Stimulated activated CD4-positive, alpha-beta T cell treated with anti-CD3 and anti-CD28 coated beads, Interleukin-2, amount 100 ng/mL, for 24 hours (primary cell): ENCODE measurements at places on chromosomes 11 and 22.

DNA sequence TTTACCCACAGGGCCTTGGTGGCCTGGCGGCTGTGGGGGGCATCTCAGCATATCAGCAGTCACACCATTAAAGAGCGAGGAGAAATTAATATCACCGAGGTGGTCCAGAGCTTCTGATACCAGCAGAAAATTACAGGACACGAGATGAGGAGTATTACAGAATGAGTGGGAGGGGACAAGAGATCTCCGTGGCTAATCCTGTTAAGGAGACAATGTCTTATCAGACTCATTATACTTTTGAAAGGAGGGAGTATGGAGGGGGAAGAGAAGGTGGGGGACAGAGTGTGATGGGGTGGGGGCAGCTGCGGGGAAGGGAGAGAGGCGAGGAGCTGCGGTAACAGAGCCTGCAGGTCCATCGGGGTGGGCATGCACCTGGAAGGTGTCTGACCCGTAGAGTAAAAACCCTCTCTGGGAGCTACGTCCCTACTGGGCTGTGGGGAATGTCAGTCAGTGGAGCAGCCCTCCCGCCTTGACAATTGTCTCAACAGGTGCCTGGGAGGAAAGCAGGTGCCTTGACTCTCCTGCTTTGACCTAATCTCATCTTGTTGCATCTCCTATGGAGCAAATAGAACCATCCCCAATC lies 224.2 kb downstream of the CEP164 start:
- DNase-seq: no peak

- DNase-seq: no peak
Measured at GRCh38 chr11:60204922-60205321, 22.0 kb upstream of the MS4A6A start.

- DNase-seq: no peak
Measured at GRCh38 chr11:8381871-8382396, 118.3 kb upstream of the LMO1 start.

GRCh38 chr11:69650081-69650831 lies 9.3 kb downstream of the CCND1 start:
- DNase-seq: no peak

GRCh38 chr22:17097701-17098100 lies 12.9 kb downstream of the IL17RA start:
- no peak for DNase-seq

DNA sequence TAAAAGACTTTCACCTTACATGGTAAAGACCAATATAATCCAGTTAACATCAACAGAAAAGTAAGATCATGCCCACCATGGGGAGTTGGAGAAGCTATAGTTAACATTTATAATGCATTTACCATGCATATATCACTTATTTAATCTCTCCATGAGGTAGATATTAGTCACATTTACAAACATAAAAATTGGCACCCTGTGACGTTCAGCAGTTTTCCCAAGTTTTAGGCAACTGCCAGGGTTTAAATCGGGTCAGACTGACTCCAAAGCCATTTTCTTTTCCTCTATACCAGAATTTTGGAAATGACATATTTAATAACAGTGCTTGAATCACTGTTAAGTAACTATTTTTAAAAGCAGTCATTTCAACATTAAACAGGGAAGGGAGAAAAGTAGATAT lies 266.3 kb downstream of the DDX10 start:
- no peak for DNase-seq

DNA sequence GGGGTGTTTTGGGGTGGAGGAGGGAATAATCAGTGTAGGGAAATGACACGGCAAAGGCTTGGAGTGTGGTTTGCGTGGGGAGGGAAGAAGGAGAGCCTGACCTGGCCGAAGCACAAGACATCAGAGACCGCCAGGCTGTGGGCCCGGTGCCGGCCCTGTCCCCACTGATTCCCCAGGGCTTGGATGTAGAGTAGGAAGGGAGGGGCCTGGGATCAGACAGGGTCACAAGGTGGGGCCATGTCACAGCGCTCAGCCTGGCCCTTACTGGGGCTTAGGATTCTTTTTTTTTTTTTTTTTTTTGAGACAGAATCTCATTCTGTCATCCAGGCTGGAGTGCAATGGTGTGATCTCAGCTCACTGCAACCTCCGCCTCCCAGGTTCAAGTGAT lies 9.8 kb downstream of the PICK1 start:
- no peak for DNase-seq

GRCh38 chr22:20782083-20782482 lies 8.2 kb downstream of the SERPIND1 start:
- DNase-seq: no peak

DNA sequence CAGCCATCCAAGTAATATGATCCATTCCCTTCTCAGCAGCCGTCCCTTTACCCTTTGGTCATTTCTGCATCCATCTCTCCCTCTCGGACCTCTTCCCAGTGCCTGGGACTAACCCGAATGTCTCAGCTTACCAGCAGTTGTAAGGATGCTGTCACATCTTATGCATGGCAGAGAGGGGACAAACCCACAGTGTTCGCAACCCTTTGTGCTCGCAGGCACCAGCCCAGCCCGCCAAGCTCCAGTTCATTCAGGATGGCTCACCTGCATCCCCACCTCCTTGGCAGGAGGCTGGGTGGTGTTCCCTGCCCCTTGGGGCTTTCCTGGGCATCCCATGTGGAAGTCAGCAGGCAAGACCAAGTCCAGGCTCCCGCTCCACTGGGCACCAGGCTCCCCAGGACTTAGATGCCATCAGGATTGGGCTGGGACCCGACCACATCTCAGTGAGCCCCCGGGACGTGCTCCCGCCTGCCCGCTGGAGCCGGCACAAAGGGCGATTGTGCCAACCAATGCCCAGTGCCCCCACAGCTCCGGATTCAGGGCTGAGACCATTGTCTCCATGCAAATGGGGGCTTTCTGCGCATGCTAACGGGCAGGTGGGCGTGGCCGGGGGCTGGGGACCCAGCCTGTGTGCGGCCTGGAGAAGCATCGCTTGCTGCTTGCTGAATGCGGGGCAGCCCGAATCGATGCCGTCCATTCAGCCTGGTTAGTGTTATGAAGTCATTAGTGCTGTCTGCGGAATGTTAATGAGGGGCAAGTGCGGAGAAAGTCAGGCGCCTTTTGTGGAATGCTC lies 108.6 kb downstream of the KCNQ1OT1 start:
- no peak for DNase-seq

DNA sequence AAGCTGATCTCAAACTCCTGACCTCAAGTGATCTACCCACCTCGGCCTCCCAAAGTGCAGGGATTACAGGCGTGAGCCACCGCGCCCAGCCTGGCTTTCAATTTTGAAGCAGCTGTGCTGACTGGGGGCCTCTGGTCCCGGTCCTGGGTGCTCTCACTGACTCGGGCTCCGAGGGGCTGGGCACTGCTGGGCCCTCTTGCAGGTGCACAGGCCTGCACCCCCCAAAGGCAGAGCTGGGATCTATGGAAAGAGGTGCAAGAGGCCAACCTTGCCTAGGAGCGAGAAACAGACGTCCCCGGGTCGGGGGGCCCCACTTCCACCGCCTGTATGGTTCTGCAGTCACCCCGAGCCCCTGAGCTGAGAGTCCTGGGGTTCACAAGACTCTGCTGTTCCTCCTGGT lies 33.2 kb downstream of the KIAA0930 start:
- no peak for DNase-seq

GRCh38 chr11:65493367-65494176 lies 5.3 kb upstream of the MALAT1 start:
- DNase-seq: no peak

DNA sequence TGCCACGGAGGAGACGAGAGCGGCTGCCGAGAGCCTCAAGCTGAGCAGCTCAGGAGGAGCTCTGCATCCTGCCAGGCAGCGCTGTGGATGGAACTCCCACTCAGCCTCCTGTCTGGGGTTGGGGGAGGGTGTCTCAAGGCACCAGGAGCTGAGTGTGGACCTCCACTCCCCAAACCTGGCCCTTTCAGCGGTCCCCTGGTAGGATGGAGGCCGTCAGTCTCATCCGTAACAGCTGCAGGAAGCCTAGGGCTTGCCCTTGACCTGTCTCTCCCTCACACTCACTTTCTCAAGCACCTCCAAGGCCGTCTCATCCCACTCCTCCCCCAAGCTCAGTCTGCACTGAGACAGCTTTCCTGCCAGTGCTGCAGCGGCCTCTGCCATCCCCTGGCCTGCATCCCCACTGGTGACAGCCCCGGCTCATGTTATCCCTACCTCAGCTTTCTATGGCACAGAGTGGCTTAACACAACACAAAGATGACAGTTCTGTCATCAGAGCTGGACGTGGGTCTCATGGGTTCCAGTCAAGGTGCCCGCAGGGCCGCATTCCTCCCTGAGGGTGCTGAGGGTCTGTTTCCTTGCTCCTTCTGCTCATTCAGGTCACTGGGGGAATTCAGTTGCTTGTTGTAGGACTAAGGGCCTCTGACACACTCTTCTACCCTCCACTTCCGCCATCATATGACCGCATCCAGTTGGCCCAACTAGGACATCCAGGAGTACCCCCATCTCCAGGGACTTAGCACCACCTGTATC lies 341.9 kb upstream of the B3GAT1 start:
- no peak for DNase-seq

DNA sequence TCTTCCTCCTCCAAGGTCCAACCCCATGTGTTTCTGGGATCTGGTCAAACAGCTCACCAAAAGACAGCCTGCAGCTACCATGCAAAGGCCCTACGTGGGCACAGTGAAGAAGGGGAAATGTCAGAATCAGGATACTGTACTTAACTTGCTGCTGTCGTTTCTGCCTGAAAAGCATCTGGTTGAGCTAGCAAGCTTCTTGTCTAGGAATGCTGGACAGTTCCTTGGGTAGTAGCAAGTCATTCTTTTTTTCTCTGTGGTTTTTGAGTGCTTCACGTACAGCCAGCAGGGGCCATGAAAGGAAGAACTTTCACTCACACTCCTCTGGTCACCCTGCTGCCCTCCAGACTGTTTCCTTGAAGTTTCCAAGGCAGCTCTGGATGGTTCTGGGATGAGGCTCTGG lies 24.7 kb downstream of the RCOR2 start:
- no peak for DNase-seq

- peak; percentile 51 for DNase-seq
Measured at GRCh38 chr22:21762712-21763581, 27.4 kb upstream of the YPEL1 start.

DNA sequence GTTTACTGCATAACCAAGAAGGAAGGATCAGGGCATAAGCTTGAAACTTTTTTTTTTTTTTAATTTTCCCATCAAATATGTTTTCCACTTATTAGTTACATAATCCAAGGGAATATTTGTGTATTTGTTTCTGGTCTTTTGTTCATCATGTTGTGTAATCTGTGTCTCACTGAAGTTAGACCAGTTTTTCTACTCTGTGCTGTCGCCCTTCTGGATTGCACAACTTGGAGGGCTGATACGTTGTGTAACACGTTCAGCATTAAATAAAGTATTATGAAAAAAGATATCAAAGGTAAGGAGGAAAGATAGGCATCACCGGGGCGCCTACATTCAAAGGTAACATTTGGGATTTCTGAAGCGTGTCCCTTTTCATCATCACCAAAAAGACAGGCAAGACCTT lies 3.3 kb upstream of the E2F8 start:
- DNase-seq: no peak

DNA sequence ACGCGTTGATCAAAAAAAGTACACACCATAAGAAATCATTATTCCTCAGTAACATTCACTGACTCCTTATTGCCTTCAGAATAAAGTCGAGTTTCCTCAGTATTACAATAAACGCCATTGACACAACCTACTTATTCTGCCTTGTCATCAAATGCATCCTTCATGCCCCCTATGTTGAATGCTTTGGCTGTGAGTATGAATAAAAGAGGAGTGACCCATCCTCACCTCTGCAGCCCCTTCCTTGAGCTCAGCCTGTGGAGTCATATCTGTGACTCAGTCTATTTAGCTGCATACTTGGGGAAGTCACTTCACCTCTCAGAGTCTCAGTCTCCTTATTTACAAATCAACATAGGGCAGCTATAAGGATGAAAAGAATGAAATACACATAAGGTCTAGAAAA lies 65.1 kb downstream of the USP35 start:
- no peak for DNase-seq

DNA sequence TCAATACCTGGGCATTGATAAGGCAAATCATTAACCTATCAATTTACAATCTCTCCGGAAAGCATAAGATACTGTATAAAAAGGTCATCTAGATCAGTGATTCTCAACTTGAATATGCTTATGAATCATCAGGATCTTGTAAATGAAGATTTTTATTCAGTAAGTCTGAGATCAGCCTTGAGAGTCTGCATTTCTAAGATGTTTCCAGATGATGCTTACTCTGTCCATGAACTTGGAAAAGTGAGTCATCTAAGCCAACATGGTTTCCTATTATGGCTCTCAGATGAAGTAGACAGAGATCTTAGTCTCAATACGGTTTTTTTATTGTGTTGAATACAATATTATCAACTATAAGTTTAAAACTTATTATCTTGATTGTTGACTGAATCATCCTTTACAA lies 226.4 kb upstream of the KIRREL3 start:
- no peak for DNase-seq

DNA sequence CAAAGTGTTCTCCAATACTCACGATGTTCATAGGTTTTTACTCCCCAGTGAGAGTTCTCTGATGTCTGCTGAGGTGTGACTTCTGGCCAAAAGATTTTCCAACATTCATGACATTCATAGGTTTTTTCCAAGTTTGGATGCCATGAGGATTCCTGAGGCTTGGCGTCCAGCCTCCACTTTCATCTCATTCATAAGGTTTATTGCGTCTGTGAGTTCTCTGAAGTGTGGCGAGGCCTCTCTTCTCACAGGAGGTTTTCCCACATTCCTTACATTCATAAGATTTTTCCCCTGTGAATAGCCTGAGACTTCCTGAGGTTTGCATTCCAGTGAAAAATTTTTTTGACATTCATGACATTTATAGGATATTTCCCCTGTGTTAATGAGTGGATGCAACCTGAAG lies 1014.1 kb downstream of the LRRC4C start:
- no peak for DNase-seq

- DNase-seq: no peak
Measured at GRCh38 chr11:66447012-66447411, 8.4 kb upstream of the MRPL11 start.

DNA sequence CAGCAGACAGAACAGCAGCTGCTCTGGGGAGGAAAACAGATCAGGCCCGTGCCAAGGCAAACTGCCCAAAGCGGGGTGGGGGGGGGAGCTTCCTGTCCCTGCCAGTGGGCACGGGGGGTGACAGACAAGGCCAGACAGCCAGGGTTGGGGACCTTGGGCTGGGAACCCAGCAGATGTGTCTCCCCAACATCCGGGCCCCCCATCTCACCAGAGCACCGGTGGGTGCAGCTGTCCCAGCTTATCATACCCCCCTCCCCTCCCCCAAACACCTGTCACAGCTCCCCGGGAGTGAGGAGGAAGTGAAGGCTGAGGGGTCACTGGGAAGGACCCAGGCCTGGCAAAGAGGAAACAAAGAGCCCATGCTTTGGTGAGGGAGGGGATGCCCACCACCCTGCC lies 1.3 kb downstream of the PPP1R14B start:
- no peak for DNase-seq

- no peak for DNase-seq
Measured at GRCh38 chr11:128026596-128026995, 560.8 kb downstream of the ETS1 start.
